Sciatic nerve (tissue), 2 donors: ENCODE measurements at places on chromosomes 16 and 17.

DNA sequence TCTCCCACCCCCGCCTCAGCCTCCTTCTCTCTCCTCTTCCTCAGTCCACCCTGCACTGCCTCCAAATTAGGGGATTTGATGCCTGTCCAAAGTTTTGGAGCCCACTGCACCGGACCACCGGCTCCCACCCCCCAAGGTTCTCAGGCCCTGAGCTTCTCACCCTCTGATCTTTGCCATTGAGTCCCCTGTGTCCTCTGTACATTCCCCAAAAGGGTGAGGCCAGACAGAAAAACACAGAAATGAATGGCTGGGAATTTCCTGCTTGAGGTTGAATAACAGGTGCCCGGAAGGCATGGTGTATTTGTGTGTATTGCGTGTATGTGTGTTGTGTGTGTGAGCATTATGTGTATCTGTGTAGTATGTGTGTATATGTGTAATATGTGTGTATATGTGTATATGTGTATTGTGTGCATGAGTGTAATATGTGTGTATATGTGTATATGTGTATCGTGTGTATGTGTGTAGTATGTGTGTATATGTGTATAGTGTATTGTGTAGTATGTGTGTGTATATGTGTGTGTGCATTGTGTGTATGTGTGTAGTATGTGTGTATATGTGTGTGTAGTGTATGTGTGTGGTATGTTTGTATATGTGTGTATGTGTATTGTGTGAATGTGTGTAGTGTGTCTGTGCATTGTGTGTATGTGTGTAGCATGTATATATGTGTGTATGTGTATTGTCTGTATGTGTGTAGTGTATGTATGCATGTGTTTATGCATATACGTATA is 16.0 kb upstream of the CCL17 start:
- DNase-seq = no peak

DNA sequence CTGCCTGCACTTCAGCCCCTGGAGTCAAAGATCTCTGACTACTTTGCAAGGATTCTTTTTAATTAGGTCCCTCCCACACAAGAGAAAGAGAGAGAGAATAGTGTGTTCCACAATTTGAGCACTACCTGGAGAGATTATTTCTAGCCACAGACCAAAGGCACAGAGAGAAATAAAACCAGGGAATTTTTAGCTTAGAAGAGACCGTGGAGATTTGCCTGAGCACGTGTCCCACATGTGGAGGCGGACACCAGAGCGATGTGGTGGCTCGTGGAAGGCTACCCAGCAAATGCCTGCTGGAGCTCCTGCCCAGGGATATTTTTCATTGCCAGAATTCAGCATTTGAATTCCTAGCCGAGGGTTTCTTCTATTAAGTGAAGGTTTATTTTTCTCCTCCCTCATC is 50.6 kb downstream of the MGAT5B start:
- no peak for DNase-seq

- DNase-seq = no peak
These were observed 192.8 kb downstream of the FTO start for GRCh38 chr16:53896722-53897121.

DNA sequence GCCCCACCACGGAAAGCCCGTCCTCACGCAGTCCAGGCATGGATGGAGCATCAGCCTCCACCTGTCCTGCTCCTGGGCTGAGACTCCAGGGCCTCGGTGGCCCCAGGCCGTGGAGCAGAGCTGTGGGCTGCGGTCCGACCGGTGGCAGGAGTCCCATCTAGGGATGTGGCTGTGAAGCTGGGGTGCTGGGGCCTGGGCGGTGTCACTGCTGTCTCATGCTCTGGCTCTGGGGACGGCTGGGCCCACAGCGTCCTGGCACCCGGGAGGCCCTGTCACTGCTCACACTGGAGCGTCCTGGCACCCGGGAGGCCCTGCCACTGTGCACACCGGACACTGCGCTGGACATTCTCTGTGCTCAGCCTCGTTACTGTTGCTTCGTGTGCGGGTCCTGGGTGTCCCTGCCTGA is 8.4 kb downstream of the BAIAP2 start:
- no peak for DNase-seq

GRCh38 chr16:83138976-83139690 is 512.4 kb downstream of the CDH13 start:
- no peak for DNase-seq

DNA sequence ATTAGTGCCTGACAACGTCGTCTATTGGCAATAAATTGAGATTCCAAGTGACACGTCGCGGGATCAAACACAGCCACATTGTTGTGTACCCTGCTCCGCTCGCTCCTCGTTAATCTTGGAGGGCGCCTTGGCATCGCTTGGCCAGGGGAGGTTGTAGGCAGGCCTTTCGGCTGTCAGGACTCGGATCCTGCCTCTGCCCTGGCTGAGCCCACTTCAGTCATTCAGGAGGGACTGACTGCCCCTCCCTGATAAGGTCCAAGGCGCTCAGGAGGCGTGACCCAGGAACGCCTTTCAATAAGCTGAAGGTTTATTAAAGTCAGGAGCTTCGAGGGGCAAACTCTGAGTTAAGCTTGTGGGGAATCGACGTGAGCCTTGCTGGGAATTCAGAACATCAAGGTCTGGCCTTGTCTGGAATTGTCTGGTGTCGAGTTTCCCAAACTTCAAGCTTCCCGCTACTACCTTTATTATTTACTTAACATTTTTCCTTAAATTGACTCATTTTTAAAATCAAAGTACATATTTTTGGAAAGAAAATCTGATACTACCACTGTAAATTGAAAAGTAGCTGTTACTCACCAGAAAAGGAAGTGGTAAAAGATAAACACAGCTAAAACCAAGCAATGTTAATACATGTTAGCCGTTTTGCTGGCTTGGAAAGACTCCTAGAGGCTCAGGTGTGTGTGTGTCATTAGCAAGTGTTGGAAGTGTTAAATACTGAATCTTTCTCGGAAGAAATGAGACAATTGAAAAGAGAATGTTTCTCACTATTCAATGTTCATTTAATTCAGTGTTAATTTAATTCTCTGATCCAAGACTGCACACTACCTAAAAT is 5.3 kb upstream of the IRX3 start:
- no peak for DNase-seq

- DNase-seq = no peak
These were observed 15.2 kb downstream of the MED24 start for GRCh38 chr17:40038882-40039513.

DNA sequence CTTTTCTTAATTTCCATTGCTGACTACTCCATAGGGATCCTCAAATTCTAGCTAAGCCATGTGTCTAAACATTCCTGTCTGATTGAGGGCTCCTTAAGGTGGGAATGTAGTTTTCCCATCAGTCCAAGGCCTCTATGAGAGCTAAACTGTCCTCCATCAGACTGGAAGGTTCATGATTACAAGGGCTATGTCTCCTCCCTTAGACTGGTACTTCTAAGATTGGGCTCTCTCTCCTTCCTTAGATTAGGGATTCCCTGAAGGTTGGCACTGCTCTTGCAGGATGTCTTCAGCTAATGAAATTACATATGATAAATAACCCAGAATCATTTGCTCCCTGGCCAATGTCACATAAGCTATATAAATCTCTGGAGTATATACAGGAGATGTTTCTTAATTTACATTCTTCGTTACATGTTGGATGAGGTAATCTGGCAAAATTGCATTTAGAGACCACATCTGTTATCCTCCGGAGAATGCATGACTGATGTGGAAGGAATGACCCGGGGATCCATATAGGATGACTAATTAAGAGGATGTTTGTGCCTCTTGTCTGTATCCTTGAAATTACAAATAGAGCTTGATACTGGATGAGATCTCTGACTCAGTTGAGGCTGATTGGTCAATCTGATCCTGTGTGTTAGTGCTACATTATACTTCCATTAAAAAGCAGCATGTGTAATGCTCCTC is 14.2 kb downstream of the B4GALNT2 start:
- DNase-seq = no peak

GRCh38 chr17:44083250-44083849 is 12.8 kb downstream of the G6PC3 start:
- no peak for DNase-seq
